CD4-positive, alpha-beta memory T cell (primary cell): ENCODE measurements at places on chromosomes 3 and 15.

DNA sequence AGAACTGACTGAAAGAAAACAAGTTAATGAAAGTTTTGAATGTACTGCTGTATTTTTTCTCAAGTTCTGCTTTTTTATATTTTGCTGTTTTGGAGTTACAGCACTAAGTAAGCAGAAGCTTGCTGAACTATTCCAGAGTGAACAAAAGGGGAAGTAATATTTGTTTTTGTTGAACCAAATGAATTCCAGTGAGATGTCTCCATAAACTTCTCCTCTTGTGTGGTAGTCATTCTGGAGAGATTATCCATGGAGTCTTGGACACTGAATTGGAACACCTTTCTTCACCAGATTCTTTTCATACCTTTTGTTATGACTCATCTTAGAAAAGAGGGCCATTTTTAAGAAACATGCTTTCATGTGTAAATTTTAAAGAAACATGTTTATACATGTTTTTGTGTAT lies 8.8 kb downstream of the ANKUB1 start:
- no peak for DNase-seq

DNA sequence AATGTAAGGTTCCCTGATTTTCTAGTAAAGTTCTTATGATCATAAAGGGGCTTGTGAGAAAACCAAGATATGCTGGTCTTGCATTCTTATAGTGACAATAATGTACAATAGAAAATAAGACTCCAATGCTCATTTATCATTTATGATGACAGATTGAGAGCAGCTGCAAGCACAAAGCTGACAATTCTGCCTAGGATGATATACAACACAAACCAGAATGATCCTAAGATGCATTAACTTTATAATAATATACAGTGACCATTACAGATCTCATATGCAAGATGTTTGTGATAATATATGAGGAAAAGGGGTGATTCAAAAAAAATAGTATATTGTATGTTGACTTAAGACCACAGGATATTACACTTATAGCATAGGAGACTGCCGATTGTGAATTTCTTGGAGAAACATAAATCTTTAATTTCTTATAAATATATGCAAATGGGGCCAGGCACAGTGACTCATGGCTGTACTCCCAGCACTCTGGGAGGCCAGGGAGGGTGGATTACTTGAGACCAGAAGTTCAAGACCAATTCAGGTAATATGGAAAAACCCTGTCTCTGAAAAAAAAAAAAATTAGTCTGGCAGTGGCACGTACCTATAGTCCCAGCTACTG lies 387.0 kb downstream of the ZBBX start:
- no peak for DNase-seq

DNA sequence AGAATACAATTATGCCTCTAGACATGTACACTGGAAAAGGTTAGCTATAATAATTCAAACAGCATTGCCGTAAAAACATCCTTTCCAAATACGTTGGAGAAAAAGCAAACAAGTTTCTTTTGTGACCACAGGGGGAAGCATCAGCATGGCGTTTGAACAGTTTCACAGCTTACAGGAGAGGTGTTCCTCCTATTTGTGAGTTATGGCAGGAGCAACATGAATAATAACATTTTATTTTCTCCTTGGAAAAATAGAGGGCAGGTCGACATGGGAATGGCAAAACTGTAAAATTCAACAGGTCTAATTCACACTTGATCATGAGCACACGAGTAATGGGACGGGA lies 39.7 kb upstream of the GADL1 start:
- DNase-seq, result peak; percentile 5

- no peak for DNase-seq
These were observed 142.1 kb downstream of the NUP210 start for GRCh38 chr3:13277860-13278531.

DNA sequence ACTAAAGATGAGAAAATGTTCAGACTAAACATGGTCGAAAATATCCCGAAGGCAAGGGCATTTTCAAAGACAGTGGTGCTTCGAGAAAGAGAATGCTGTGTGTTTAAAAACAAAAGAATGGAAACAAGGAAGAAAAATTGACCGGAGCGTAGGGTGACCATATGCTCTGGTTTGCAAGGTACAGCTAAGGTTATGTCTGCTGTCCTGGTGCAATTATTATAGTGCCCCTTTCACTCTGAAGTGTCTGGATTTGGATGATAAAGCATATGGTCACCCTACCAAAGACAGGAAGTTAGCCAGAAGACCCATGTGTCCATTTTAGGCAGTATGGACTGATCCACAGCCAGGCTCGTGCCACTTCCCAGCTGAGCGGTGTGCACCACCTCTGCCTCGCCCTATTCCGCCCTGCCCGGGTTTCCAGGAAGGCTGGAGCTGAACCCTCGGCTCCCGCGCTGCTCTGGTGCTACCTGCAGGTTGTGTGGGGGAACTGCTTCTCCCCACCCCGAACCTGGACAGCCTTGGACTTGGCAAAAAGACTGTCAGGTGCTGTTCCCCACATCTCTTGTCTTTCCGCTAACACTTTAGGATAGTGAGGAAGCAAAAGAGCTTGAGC lies 25.2 kb downstream of the GOLGA6D start:
- DNase-seq, result no peak

DNA sequence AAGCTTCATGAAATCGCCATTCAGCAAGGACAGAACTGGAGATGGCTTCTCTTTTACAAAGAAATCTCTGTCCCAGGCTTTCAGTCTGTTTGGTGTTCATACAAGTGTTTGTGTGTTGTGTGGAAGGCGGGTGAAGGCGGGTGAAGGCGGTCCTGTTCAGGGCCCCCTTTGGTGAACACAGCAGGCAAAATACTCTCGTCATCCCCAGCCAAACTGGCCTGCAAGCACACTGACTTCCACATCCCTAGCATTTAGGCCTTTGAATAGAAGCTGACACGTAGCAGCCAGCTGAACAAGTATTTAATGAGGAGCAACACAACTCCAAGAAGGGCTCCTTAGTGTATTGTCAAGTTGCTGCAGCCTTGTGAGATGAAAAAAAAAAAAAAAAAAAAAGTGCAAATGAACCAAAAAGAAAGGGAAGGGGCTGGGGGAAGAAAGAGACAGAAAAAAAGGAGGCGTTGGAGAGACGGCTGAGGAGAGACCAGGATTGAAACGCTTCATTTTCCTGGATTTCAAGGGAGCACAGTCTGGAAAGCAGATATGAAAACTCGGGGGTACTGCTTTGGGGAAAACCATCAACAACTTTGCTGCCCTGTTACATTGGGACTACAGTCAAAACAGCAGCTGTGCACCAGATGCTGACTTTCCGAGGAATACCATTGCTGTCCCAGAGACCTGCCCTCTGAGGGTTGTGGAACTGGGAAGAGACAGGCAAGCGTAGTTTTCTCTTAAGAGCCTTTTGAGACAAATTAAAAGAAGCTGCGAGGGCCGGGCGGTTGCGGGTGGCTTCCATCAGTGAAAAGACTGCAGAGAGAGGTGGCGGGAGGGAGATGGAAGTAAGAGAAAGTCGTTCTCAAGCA lies 74.6 kb downstream of the TGFBR2 start:
- no peak for DNase-seq

- DNase-seq, result no peak
These were observed 22.7 kb upstream of the OR5K1 start for GRCh38 chr3:98440283-98440682.

GRCh38 chr15:93283854-93284253 lies 194.8 kb upstream of the RGMA start:
- no peak for DNase-seq

DNA sequence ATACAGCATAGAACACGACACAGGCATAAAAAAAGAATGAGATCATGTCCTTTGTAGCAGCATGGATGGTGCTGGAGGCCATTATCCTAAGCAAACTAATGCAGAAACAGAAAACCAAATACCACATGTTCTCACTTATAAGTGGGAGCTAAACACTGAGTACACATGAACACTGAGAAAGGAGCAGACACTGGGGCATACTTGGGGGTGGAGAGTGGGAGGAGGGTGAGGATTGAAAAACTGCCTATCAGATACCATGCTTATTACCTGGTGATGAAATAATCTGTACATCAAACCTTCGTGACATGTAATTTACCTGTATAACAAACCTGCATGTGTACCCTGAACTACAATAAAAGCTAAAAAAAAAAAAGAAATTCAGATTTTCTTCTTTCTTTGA lies 100.4 kb downstream of the PPM1L start:
- DNase-seq, result no peak

- DNase-seq, result no peak
These were observed 188.9 kb downstream of the STXBP5L start for GRCh38 chr3:121096953-121097352.

- DNase-seq, result no peak
These were observed 2.7 kb upstream of the COX17 start for GRCh38 chr3:119679874-119680273.

DNA sequence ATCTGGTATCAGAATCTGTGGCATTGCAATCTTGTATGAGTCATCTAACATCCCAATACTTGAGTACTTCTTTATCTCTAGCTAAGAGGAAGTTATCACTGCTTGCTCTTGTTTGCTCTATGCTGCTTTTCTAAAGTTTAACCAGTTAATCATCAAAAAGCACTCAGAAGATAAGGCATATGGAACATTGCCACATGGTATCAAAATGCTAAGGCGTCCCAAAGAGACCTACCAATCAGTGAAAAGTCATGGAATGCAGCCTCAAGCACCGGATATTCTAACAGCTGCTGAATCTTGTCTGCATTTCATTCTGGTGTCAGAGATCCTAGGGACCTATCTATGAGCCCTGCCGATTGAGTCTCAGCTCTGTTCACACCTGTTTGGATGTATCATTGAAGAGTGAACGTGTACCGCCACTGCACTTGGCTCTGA lies 192.8 kb downstream of the ARPP21 start:
- DNase-seq, result no peak
